NCI-H1417 (cell line): ENCODE measurements at places on chromosomes 1 and 21.

GRCh38 chr1:23424293-23425192, at the start of gene TCEA3:
TSS of gene TCEA3 (minus strand) at chr1:23424748. CDS start at chr1:23424633, 115 bp downstream.
- peak; percentile 66 for DNase-seq

DNA sequence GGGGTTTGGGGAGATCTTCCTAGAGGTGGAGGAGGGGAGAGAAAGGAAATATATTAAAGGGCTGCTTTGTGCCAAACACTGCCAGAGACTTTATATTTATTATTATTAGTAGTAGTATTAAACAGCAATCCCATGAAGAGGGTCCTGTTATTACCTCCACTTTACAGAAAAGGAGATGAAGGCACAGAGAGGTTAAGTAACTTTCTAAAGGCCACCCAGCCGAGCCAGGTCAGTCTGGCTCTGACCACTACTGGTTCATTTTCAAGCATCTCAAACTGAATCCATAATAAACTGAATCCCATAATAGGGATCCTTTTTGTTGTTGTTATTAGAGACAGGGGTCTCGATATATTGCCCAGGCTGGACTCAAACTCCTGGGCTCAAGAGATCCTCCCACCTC, 12.6 kb downstream of the NCMAP start:
- no peak for DNase-seq

- peak; percentile 35 for DNase-seq
These were observed 70.9 kb downstream of the APP start for GRCh38 chr21:26099610-26100219.

DNA sequence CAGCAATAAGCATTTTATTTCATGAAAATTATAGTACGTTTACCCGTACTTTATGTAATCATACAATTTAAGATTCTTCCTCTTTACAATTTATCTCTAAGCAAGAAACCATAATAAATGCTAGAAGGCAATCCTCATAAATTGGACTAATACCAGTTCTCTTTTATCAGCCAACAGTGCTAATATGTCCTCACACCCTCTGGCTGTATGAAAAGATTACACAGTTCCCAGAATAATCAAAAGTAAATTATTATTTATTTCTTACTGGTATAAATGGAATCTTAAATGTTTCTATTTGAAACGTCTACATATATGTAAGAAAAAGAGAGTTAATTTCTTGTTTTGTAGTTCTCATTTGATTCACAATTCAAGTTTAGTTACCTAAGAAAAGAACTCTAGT, 3.1 kb upstream of the CDKN2C start:
- peak; percentile 81 for DNase-seq

DNA sequence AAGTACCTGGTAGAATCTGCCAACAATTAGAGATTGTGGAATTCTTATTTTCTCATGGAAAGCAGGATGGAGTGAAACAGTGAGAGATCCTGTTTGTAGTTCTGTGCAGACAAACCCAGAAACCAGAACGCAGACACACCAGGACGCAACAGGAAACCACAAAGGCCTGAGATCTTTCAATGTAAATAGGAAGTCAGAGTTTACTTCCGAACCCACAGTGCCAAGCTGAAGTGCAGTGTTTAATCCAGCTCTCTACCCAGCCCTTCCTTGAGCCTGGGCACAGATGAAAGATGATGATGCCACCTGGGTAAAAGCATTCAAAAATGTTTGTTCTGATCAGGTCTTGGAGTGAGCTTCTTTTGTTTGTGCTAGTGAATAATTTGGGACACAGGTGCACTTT, 244.2 kb upstream of the HOOK1 start:
- DNase-seq: peak; percentile 58

DNA sequence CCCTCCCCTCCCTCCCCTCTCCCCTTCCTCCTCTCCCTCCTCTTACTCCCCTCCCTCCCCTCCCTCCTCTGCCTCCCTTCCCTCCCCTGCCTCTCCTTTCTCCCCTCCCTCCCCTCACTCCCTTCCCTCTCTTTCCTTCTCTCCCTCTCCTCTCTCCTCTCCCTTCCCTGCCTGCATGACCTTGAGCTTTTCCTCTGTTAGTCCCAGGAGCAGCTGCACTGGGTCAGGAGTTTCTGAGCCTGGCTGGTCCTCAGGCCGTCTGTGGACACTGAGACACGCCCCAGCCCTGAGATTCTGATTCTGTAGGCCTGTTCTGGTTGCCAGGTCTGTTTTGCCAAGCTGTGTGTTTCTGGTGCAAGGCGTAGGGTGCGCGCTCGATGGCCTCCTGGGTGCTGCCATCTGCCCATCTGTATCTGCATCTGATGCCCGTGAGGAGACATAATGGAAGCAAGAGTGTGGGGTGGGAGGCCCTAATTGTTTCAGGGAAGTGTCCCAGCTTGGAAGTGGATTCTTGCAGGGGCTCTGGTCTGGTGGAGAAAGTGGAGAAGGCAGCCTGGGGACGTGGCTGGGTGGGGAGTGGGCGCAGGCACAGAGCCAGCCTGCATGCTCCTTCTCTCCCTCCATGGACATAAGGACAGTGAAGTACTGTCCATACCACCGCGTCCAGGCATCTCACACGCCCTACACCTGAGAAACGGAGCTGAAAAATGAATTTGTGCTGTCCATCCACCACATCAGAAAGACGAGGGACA, 97.2 kb downstream of the WDR4 start:
- DNase-seq: peak; percentile 48

GRCh38 chr1:96521994-96522760, 199.4 kb upstream of the PTBP2 start:
- no peak for DNase-seq

- DNase-seq: no peak
These were observed 83.6 kb downstream of the NRIP1 start for GRCh38 chr21:14981246-14981645.

DNA sequence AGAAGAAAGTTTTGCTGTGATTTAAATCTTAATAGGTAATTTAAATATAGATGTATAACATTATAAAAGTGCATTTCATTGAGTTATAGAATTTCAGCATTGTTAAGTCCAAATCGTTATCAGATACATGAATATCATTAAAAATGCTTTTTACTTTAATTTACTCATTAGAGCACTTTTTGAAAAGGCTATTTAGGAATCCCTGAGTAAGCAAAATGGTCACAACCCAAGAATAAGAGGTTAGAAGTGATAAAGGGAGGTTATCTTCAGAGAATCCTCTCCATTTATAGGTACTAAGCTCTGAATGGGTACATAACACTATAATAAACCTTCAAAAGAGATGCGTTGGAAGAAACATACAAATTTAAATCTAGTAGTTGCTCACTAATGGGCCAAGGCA, 130.7 kb downstream of the SLC30A10 start:
- no peak for DNase-seq

- no peak for DNase-seq
These were observed 314.1 kb upstream of the USP25 start for GRCh38 chr21:15415541-15416261.

DNA sequence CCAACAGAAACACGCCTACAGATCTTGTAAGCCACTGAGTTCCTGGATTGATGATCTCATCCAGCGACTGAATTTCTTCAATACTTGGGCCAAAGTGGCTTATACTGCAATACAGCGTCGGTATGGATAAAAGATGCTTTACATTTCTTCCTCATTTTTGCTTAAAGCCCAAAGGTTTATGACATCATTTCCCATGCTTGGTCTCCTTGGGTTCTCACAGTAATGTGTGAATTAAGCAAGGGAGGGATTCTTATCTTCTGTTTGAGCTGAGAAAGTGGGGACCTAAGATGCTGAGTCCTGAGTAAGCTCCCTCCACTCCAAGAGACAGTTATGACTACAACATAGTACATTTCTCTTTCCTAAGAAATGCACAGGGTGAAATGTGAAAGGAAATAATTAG, 39.5 kb downstream of the LBR start:
- DNase-seq: no peak

- DNase-seq: peak; percentile 73
These were observed 34.5 kb downstream of the TMPRSS15 start for GRCh38 chr21:18369115-18369514.

DNA sequence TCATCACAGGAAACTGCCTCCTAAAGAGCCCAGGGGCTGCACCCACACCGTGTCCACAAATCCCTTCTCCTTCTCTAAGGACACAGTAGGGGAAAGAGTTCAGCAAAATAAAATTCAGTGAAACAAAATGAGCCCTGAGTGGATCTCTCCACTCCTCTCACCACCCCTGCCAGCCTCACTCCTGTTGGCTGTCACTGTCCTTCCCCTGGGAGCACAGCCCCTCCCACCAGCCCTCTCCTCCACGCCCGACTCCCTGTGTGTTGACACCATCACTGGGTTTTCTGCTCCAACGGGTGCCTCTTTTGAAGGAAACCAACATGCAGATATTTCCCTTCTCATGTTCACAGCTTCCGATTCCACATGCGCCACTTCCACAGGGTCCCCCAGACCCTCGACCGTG, 356.2 kb downstream of the AJAP1 start:
- no peak for DNase-seq

GRCh38 chr1:151326619-151327222, 495 bp downstream of the PI4KB start:
- peak; percentile 60 for DNase-seq

DNA sequence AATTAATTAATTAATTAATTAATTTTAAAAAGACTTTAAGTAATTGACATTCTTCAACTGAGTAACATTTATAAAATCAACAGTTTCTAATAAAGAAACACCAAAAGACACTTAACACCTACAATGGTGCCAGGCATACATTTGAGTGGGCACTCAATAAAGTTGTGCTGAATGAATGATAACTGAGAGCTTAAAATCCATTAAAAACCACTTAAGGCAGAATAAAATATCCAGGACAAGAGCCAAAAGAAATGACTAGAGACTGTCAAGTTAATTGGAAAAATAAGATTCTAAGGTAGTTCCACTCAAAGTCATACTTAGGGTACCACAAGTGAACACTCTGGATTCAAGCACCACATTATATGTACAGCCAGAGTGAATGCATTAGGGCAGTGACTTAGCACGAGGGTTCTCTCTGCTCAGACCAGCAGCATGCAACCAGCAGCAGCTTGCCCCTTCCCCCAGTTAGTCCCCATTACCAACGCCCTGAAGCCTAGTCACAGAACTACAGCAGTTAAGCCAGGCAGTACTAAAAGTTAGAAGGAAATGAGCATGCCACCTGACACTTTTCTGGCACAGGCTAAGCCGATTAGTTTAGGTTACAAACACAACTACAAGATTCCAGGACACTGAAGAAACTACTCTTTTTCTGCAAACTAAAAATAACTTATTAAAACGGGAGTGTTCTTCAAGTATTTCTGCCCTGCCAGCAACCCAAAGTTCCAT, 46.5 kb downstream of the LUZP1 start:
- DNase-seq: peak; percentile 32

GRCh38 chr1:40646315-40646714, 19.2 kb downstream of the RIMS3 start:
- no peak for DNase-seq

GRCh38 chr1:172727956-172728603, 69.2 kb downstream of the FASLG start:
- no peak for DNase-seq

DNA sequence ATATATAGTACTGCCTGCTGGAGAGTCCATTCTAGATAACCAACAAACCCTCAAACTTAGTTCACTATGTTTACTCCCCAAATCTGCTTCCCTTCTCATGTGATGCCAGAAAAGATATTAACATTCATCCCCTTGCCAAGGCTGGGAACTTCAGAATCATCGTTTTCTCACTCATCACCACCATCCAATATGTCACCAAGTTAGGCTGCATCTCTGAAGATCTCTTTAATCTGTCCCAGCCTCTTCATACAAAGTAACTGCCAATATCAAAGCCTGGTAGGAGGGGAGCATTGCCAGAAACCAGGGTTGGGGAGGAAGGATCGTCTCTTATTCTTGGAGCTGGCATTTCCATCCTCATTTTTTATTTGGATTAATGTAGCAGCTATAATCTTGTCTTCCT, 71.6 kb downstream of the XCL2 start:
- no peak for DNase-seq

DNA sequence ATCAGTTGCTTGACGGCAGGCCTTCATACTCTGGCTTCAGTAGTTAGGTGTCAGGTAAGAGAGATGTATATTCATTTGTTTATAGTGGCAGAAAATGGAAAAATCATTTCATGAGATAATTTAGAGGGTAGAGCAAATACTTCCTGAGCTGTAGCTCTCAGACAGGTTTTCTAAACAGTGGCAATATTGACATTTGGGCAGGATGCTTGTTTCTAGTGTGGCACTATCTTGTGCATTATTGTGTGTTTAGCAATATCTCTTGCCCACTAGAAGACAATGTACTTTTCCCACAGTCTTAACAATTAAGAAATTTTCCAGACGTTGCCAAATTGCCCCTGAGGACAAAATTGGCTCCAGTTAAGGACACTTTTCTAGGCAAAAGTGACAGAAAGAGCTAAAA, 1143.1 kb downstream of the PLA2G4A start:
- DNase-seq: no peak

GRCh38 chr1:31705080-31705866, 1.5 kb upstream of the COL16A1 start:
- no peak for DNase-seq

DNA sequence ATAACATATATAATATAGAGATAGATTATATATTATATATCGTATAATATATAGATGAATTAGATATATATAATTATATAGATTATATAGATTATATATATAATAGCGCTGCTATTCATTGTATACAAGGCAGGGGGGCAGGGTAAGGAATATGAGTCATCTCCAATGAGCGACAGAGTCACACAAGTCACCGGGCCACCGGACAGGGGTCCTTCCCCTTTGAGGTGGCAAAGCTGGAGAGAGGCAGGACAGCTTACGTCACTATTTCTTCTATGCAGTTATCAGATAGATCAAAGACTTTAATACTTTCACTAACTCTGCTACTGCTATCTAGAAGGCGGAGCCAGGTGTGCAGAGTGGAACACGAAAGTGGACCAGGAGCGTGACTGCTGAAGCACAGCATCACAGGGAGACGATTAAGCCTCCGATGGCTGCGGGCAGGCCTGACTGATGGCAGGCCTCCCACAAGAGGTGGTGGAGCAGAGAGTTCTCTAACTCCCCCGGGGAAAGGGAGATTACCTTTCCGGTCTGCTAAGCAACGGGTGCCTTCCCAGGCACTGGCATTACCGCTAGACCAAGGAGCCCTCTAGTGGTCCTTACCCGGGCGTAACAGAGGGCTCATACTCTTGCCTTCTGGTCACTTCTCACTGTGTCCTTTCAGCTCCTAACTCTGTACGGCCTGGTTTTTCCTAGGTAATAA, 2154.7 kb downstream of the MRPL39 start:
- no peak for DNase-seq

DNA sequence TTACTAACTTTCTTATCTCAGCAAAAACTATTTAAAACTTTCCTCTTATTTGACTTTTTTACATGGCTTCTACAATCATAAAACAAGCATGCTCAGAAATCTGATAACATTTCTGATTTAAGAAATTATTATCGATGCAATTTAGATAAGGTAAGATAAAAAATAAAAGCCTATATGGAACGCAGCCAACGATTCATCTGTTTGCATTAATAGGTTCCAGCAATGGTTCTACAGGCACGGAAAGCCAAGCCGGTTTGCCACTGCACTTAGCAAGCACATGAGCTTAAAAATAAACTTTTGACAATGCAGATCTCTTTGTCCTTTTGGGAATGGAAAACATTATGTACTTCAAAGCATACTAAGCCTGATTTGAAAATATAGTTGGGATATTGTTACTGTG, 77.5 kb upstream of the KCNK2 start:
- DNase-seq: no peak
